ENCODE measurements at places on chromosomes 5 and 9.
A peak's percentile ranks its signal among the peaks of the same experiment; 100 is the strongest.

- DNase-seq: no peak
Measured at GRCh38 chr5:172559004-172559932, 81.8 kb upstream of the NEURL1B start.

- no peak for DNase-seq
Measured at GRCh38 chr9:133351908-133352634, 4.1 kb downstream of the RPL7A start.

DNA sequence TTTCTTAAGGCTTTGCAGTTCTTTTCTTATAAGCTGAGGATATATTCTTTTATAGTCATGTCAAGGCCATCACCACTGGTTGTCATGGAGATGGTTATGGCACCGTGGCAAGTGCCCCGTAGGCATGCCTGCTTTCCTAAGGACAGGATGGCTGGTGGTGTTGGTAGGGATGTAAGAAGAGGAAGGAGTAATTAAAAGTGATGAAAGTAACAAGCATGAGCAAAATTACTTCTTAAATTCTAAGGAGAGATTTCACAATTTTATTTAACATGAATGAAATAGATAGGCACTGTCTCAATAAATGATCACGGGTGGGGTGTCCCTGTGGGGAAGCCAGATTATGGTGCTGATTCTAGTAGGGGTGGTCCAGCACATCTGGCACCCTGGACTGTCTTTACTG lies 290.2 kb upstream of the KLF4 start:
- DNase-seq: no peak

GRCh38 chr5:95649842-95650620 lies 3.5 kb downstream of the RFESD start:
- no peak for DNase-seq

DNA sequence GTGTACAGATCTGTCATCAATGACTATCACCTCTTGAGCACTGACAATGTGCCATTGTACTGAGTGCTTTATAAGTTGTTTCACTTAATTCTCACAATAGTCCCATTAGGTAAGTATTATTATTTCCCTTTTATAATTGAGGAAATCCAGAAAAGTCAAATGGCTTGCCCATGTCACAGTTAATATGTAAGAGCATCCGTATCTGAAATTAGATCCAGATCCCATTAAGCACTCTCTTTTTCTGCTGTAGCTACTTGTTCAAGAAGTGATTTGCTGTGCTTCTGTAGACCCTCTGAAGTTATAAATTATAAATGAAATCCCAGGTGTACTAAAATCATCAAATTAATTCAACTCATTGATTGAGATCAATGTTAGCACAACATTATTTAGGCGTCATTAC lies 94.7 kb downstream of the INIP start:
- DNase-seq: no peak

- no peak for DNase-seq
Measured at GRCh38 chr5:178786859-178787499, 56.5 kb upstream of the ZNF354A start.

GRCh38 chr5:54109626-54110330 lies 200.6 kb downstream of the ARL15 start:
- DNase-seq: no peak

DNA sequence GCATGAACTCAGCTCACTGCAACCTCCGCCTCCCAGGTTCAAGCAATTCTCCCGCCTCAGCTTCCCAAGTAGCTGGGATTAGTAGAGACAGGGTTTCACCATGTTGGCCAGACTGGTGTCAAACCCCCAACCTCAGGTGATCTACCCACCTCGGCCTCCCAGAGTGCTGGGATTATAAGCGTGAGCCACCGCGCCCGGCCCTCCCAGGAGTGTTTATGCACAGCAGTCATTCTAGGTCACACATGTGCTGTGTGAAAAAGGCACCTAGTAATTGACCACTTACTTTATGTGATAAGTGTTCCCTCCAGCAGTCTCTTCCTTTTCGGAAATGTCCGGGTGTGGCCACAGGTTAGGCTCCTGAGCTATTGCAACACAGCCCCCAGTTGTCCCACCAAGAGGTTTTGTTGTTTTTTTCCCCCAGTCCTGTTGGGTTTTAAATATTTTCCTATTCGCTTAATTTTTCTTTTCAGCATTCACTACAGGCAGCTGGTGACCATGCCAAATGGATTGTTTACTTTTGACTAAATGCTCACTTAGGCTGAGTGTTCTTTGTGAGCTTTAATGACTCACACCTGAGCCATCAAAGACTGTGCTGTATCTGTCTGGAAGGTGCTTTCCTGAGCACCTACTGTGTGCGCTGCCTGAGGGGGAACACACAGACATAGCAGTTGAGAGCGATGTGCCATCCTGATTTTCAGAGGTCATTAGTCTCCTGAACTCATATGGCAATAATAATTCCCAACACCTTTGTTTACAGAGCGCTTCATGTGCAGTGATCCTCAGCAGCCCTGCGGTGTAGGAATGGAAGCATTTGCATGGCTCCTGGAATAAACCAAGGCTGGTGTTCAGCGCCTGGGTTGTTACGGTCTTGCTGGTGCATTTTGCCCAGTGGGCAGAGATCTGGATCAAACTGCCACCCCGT lies 94.3 kb downstream of the MVB12B start:
- DNase-seq: peak; percentile 73

GRCh38 chr5:171447226-171447625 lies 27.8 kb downstream of the FGF18 start:
- no peak for DNase-seq

GRCh38 chr5:7473115-7473514 lies 77.2 kb downstream of the ADCY2 start:
- DNase-seq: no peak

DNA sequence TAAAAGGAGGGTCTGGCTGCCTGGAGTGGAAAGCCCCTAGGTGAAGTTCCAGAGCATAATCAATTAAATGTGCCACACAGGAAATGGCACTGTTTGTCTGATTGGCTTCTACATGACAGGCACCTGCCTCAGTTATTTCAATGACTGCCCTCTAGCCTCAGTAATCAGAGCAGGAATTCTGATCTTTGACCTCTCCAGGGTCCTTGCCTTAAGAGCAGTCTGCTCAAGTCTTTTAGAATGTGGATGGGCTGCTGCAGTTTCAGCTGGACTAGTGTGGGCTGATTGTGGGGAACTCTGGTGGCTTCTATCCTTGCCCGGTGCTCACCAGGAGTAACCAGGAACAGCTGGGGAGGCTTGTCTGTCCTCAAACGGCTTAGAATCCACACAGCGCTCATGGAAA lies 98.9 kb downstream of the LIX1 start:
- no peak for DNase-seq

DNA sequence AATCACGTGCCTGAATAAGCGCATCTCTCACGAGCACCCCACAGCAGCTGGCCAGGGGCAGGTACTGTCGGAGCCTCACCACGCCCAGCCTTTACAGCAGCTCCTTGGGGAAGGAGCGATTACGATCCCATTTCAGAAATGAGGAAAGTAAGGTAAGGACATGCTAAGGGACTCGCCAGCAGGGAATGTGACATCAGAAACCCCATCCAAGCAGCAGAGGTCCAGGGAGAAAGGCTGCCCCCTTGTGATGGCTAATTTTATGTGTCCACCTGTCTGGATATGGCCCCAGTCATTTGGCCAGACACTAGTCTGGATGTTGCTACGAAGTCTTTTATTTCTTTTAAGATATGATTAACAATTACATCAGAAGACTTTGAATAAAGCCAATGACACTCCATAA lies 77.3 kb downstream of the UBE2QL1 start:
- DNase-seq: no peak

GRCh38 chr9:135145312-135145711 lies 57.8 kb downstream of the OLFM1 start:
- no peak for DNase-seq

DNA sequence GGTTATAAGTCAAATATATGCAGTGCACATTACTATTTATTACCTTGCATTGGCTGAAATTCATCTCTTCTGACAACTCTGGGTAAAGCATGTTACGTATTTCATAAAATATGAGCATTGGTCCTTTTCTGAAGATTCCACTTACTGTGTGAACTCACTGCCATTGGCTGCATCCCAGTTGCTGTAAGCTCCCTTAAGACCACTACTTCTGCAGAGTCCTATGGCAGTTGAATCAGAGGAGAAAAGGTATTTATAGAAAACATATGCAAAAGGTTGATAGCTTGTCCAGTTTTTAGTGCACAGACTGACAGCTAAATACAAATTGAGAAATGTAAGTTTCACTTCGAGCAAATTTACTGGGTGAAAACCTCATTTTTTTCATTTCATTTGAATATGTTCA lies 394.6 kb upstream of the ARRDC3 start:
- no peak for DNase-seq

- DNase-seq: no peak
Measured at GRCh38 chr5:36575361-36575781, 31.0 kb upstream of the SLC1A3 start.

GRCh38 chr5:78922879-78923621 lies 62.1 kb downstream of the ARSB start:
- DNase-seq: no peak

DNA sequence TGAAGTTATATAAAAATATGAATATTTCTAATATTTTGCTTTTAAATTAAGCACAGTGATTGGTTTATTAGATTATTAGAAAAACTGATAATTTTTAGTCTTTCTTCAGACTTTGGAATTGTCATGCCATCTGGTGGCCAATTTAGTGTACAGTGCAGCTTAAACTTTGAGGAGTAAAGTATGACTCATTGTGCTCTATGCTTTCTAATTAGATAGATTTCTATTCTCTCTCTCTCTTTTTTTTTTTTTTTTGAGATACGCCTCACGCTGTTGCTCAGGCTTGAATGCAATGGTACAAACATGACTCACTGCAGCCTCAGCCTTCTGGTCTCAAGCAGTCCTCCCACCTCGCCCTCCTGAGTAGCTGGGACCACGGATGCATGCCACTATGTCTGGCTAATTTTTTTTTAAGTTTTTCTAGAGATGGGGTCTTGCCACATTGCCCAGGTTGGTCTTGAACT lies 42.1 kb upstream of the GPR21 start:
- DNase-seq: no peak

DNA sequence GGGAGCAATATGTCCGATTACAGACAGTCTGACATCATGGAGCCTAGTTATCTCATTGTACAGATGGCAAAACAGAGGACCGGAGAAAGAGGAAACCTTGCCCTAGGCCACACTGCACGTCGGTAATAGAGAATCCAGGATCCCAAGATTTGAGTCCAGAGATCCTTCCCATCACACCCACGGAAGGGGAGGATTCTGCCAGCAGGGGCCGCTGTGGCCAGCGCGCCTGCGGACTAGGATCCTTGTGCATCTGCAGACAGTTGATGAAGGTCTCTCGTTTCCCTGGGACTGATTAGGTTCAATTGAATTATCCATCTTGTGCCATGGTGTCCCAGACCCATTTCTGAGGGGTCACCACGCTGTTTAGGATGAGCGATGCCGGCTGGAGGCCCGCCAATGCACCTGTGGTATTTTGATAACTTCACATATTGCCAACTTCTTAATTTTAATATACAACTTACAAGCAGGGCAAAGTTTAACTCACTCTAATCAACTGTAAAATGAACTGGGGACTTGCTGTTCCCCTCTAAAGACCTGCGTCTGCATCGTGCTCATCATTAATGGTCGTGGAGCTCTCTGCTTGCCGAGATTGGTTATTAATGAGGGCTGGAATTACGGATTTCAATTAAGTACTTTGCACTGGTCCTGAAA lies 592.7 kb upstream of the BRINP1 start:
- no peak for DNase-seq

DNA sequence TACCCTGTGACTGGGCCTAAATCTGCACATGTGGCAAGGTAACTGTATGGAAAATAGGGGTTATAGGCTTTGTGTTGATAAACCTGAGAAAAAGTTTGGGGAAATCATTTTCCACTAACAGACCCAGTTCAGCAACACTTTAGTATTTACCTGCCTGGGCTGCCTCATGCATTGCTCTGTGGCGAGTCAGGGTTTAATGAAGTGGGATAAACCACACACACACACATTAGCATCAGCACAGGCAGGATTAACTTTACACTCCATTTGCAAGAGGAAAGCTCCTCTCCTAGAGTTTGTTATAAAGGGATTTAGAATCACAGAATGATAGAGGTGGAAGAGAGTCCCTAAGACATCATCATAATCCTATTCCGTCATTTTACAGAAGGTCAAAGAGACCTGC lies 20.0 kb upstream of the ZCCHC7 start:
- no peak for DNase-seq

- DNase-seq: no peak
Measured at GRCh38 chr9:98185611-98186171, 6.7 kb downstream of the CORO2A start.

- DNase-seq: no peak
Measured at GRCh38 chr9:79939819-79940218, 368.1 kb downstream of the TLE4 start.

- no peak for DNase-seq
Measured at GRCh38 chr5:67297376-67297775, 100.8 kb upstream of the CD180 start.

GRCh38 chr9:113386571-113387393 lies 10.0 kb upstream of the HDHD3 start:
- no peak for DNase-seq

- DNase-seq: no peak
Measured at GRCh38 chr5:111649516-111649915, 107.5 kb downstream of the NREP start.

DNA sequence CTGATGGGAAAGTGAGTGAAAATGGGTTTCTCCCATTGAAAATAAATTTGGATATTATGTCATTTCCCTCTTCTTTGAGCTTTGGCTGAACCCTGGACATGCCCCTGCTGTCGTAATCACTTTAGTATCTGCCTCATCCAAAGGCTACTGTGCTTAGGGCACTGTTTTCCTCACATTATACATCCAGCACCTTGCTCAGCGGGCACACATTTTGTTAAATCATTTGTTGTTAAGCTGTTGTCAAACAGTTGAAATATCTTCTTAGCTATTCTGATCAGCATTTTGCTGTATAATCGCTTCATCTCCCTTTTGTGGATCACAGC lies 352.7 kb upstream of the CD180 start:
- DNase-seq: no peak

DNA sequence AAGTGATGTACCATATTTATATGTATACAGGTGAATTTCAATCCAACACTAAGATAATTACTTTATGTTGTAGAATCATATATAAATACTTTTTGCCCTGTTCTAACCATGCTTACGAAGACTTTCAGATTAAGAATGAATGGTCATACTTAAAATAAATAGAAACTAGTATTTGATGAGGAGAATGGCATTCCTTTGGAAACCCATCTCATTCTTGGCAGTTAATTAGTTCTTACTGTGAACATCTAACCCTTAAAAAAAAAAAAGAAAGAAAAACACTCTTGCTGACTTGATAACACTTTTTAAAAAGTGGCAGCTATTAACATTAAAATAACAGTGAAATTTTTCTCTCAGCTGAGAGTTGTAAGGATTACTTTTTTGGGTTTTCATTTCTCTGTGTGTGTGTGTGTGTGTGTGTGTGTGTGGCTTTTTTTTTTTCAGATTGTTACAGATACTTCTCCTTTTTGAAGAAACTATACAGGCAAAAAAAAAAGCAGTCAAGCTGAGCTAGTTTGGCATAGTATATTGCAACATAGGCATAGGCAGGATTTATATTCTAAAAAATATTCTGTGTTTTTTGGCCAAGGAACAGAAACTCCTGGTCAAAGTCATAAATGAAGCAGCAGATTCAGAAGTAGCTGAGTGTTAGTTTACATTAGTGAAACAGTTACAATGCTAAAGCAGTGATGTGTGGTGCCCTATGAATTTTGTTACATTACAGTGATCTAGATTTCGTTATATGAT lies 163.5 kb downstream of the CD180 start:
- no peak for DNase-seq

All from NCI-H1092 (cell line).